ENCODE measurements at places on chromosomes 2 and 18.

- no peak for DNase-seq
Observed at GRCh38 chr2:236579746-236580315, 10.2 kb downstream of the ACKR3 start.

DNA sequence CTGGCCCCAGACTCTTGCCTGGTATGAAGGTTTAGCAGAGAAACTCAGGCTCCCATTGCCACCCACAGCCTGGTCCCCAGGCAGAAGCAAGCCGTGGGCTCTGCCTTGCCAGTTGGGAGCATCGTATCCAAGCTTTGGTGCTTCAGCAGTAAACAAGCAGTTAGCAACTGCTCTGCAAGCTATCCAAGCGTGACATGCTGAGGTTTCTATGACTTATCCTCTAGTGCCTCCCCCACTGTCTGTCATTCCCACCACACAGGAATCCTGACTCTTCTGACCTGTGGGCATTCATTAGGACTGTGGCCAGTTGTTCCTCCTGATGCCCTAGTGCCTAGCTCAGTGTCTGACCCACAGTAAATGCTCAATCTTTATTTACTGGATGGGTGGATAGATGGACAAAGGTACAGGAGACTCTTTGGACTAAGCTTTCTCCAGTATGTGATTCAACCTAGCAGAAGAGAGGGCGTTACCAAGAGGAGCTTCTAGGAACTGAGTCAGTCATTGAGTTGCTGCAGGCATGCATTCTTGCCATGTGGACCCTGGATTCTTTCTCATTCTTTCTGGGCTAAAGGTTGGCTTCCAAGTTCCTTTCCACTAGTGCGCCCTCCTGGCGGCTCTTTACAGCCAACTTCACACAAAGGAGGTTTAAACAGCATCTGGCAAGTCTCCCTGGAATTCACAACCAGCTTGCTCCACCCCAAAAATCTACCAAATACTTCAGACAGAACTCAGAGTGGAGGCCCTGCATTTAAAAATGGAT lies 40.6 kb upstream of the MRPL19 start:
- DNase-seq, result no peak

DNA sequence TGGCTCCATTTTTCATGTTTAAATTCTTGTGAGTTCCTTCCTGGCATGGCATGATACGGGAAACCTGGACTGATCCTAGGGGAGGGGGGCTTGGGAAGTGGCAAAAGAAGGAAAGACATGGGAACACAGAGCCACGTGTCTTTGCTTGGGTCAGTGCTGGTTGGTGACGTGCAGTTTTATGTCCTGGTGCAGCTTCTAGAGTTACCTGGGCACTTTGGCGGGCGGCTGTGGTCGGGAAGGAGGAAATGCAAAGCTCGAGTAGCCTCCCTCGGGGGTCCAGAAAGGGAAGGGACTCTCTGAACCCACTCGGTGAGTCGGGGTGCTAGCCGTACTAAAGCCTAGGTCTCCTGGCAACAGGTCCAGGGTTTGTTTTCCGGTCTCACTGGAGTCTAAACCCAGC lies 94.6 kb downstream of the APOB start:
- no peak for DNase-seq

GRCh38 chr2:222563106-222563718 lies 92.7 kb downstream of the FARSB start:
- DNase-seq, result no peak

DNA sequence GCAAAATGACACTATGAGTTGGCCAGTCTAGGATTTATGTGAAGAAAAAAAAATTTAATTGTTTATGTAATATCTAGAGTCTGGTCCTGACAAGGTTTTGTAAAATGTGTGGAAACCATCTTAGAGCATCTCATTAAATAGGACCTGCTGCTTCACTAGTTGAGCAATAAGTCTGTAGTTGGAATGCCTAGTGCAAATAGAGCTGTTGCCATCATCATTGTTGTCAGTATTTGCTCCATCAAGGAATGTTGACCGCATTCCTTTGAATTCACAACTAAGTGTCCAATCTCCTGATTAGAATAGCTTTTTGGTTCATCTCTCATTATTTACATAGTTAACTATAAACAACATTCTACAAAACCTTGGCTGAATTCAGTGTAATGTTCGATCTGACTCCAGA lies 32.2 kb upstream of the RPE start:
- DNase-seq, result no peak

DNA sequence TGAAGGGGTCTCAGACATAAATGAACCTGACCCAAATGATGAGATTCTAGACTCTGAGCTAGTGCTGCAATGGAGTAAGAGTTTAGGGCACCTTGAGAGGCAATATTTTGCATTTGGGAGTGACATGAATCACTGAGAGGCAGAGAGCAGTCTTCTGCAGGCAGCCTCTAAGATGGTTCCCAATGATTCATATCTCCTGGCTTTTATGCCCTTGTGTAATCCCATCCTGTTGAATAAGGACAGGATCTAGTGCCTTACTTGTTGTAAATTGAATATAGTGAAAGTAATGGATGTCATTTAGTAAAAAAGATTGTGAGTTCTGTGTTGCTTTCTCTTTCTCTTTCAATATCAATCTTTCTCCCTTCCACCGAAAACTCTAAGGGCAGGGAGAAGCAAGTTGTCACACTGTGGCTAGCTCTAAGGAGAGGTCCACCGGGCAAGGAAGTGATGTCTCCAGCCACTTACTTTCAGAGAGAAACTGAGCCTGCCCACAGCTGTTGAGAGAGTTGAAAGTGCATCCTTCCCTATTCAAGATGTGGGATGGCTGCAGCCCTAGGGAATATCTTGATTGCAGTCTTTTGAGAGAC lies 144.7 kb downstream of the TRIB2 start:
- DNase-seq, result no peak

GRCh38 chr2:201235860-201236811 lies 24.2 kb upstream of the CASP8 start:
- DNase-seq, result peak; percentile 21

GRCh38 chr2:52238782-52239181 lies 1206.8 kb upstream of the NRXN1 start:
- DNase-seq, result no peak

DNA sequence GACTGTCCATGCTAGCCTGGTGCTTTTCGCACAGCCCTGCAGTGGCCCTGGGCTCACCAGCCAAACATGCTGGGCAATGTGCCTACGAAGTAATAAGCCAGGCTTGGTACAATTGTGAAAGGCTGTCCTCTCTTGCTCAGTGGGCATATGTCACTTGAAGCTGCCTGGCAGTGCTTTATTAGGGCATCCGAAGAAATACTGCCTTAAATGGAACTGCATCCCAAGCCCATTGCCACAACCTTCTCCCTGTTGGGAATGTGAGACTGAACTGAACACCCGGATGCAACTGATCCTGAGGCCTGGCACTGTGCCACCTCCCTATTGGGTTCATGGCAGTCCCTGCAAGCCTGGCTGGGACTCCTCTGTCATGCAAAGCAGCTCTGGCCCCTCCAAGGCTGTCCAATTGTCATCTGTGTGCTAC lies 15.9 kb downstream of the CAPG start:
- DNase-seq, result no peak

DNA sequence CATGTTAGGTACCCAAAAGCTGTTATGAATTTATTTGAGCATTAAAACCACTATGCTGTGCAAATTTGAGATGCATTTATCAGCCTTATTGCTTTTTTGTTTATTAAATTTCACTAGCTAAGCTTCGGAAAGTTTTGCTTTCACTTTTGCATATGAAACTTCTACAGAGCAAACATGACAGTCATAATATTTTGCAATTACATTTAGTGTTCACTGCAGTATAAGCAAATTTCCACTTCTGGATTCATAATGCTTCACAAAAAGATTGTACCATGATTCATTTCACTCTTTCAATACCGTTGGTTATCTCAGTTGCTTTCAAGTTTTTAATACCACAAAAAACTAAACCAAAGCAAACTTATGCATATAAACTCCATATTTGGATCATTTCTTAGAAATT lies 228.7 kb upstream of the SLC8A1 start:
- DNase-seq, result no peak

DNA sequence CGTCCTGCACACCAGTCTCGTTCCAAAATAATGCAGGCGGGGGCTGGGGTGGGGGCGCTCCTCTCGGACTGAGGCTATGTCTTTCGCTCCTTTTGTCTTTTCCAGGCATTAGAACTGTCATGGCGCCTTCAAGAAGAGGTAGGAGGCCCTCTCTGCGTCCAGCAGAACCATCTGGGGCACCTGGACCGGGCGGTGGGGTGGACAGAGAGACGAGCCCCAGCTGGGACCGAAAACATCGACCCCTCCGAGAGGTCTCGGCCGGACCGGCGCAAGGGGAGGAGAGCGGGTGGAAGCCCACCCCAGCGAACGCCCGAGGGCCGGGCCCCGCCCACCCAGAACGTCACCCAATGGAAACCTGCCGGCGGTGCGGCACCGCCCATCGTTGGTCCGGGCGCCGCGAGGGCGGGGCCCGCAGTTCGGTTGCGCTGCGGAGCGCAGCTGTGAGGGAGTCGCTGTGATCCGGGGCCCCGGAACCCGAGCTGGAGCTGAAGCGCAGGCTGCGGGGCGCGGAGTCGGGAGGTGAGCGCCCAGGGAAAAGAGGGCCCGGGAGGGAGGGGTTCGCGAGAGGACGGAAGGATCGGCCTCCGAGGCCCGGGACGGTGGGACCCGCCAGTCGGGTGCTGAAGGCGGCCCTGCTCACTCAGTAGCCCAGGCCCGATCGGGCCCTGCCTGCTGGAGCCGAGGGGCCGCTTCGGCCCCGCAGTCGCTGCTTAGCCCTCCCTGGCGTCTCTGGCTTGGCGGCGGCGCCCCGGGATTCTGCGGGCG lies at the start of gene NRBP1:
Gene NRBP1, plus strand, starts transcription at position 419 of the 765 bp plus-strand sequence. CDS start 4,643 bp downstream, outside the sequence.
- peak; percentile 95 for DNase-seq

GRCh38 chr2:130776550-130776949 lies 21.2 kb downstream of the AMER3 start:
- no peak for DNase-seq

DNA sequence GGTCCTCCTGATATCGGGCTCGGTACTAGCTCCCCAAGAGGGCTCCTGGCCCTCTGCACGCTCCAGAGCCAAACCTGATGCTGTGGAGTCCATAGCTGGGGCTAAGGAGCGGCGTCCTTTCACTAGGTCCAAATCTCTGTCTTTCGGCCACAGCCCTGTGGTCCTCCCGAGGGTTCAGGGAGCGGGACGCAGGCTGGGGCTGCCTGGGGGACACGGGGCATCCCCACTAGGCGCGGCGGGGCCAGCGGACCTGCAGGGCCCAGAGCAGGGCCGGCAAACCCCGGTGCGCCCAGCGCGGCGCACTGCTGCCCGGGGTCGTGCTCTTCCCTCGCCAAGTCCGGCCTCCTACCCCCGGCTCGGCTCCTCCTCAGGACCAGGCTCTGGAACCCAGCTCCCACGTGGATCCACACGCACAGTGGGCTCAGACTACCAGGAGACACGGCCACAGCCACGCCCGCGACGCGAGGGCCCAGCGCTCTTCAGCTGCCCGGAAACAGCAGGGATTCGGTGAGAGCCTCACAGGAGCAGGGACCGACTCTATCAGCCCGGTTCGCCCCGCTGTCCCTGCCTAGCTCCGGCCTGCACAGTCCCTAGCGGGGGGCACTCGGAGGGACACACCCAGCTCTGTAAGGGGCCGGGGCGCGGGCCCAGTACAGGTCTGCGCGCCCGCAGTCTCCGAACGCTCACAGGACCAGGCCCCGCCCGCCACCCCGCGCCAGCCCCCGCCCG lies 593 bp downstream of the ZNF514 start:
- no peak for DNase-seq

DNA sequence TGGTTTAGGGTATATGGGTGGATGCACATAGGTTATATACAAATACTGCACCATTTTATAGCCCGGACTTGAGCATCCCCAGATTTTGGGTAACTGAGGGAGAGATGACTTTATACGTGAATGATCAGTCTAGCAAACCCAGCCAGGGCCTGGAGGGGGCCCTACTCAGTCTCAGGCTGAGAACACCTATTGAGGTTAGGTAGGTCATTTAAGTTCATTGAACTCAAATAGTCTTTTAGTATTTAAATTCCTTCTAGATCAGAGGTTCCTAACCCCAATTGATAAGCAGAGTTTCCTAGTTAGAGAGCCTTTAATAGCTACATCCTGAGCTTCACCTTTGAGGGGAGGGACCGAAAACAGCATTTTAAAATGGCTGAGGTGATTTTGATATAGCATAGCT lies 487.0 kb downstream of the DCC start:
- no peak for DNase-seq

DNA sequence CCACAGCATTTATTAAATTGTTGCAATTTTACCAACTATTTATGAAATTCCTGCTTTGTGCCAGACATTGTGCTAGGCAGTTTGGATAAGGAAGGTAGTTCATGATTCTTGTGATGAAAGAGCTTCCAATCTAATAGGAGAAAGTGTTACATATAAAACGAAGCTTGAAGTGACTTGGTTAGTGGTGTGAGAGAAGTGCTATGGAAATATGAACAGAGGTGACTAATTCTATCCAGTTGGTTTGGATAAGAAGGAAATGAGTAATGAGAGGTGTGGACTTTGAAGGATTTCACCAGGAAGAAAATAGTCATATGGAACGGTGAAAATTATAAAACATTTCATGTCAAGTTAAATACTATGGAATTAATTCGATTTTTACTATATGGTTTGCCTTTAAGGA lies 48.6 kb downstream of the EML6 start:
- DNase-seq, result no peak

GRCh38 chr2:36805635-36806224 lies 109.2 kb downstream of the VIT start:
- DNase-seq, result no peak
